ENCODE measurements at places on chromosomes 2 and 18. TPM values are rescaled to one million over a fixed set of nuclear protein-coding genes. Genes with fewer than 3 reads are reported as not detected.

AQP12A gene
- 1.8 TPM for polyA plus RNA-seq

ABCG5 gene
- not detected for polyA plus RNA-seq

RAPGEF4 gene
- polyA plus RNA-seq = 0.52 TPM

DNA sequence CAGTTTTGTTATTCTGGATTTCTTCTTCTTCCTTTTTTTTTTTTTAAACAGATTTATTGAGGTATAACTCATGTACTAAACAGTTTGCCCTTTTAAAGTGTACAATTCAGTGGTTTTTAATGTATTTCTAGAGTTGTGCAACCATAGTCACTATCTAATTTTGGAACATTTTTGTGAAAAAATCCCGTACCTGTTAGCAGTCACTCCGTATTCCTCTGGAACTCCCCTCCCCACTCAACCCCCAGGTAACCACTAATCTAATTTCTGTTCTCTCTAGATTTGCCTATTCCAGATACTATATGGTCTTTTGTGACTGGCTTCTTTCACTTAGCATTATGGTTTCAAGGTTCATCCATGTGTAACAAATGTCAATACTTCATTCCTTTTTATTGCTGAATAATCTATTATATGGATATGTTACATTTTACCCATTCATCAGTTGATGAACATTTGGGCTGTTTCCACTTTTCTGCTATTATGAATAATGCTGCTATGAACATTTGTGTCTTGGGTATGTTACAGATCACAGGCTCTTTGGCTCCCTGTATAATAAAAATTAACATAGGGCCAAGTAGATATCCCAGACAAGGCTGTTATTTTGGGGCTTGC lies 21.9 kb downstream of the EHBP1 start:
- H3K36me3 ChIP-seq = no peaks in the 10 kb centered on the region
- no peak overlapping the region for H3K4me3 ChIP-seq
- DNase-seq = no peak
- H3K27me3 ChIP-seq = no peaks in the 10 kb centered on the region
- no peaks in the 10 kb centered on the region for H3K4me1 ChIP-seq

DNA sequence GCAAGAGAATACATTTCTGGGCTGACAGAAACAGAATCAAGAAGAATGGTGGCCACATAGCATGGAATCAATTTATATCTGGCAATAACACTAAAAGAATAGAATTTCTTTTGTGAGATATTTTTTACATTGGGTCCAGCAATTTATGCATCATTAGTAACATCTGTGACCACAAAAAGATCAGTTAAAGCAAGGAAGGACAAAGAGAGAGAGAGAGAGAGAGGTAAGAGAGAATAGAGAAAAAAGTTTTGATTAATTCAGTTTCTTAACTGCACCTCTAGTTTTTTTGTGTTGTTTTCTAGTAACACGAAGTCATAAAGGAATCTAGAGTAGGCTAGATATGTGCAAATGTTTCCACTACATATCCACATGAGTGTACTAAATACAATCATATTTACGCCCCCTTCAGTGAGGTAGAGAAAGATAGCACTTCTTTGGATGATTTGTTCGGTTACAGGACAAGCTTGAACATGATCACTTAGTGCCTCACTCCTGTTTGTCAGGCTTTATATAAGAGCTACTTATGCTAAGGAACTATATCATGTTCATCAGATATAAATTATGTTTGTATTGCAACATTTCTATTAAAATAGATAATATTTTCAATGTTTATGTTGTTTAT lies 247.4 kb upstream of the COL3A1 start:
- no peak overlapping the region for H3K27ac ChIP-seq
- no peaks in the 10 kb centered on the region for H3K36me3 ChIP-seq
- no peaks in the 10 kb centered on the region for H3K27me3 ChIP-seq

DNA sequence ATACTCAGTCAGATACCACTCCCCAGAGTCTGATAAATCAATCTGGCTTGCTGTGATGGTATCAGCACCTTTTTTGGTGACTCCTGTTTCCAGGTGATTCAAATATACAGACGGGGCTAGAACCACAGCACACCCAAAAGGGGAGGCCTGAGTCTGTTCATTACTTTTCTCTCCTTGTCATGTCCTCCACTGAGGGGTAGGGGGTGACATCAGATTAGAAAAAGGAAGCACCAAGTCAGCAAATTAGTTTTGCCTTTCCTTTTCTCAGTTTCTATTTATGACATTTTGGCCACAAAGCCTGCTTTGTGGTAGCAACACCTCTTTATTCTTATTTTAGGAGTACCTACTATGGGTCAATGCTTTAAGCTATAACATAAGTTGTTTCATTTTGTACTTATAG lies 127.4 kb downstream of the CCDC102B start:
- no peaks in the 10 kb centered on the region for H3K36me3 ChIP-seq
- H3K27me3 ChIP-seq = no peaks in the 10 kb centered on the region
- H3K4me1 ChIP-seq = no peaks in the 10 kb centered on the region
- H3K4me3 ChIP-seq = no peak overlapping the region

GRCh38 chr2:175516555-175516954 lies 335.0 kb upstream of the ATP5MC3 start:
- no peaks in the 10 kb centered on the region for H3K27me3 ChIP-seq
- no peak for DNase-seq
- H3K4me1 ChIP-seq = no peaks in the 10 kb centered on the region
- H3K27ac ChIP-seq = no peak overlapping the region

DNA sequence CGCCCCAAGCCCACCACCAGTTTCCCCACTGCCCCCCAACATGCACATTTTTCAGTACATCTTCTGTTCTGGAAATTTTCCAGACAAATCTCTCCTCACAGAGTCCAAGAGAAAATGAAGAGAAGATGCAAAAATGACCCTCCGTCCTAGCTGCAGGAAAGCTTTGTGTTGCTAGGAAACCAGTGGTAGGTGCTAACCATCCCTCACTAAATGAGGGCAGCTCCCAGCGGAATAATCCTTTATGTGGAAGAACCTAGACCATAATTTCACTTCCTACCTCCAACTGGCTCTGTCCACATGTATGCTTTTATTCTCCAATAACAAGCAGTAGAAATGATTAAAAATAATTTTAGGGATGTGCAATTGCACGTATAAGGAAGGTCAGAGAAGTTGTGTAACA lies 311.9 kb upstream of the EPHA4 start:
- H3K36me3 ChIP-seq = no peaks in the 10 kb centered on the region
- DNase-seq = no peak
- H3K27ac ChIP-seq = no peak overlapping the region
- no peaks in the 10 kb centered on the region for H3K4me1 ChIP-seq
- no peak overlapping the region for H3K4me3 ChIP-seq

DNA sequence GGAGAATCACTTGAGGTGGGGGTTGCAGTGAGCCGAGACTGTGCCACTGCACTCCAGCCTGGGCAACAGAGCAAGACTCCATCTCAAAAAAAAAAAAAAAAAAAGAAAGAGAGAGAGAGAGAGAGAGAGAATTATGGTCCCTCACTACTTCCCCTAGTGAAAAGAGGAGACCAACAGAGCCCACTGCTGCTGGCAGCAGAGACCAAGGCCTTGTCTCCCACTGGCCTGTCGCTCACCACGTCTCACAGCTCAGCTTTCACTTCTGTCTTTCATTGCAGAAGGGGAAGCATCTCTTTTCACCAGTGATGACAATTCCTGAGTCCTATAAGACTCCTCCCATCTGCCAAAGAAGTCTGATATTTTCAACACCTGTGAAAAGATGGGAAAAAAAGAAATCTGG lies 81.3 kb downstream of the CLHC1 start:
- DNase-seq = peak; percentile 85
- H3K4me1 ChIP-seq = peaks cover 53% of the 10 kb centered on the region
- no peaks in the 10 kb centered on the region for H3K27me3 ChIP-seq
- no peaks in the 10 kb centered on the region for H3K36me3 ChIP-seq

- no peaks in the 10 kb centered on the region for H3K36me3 ChIP-seq
- no peak for DNase-seq
- no peak overlapping the region for H3K27ac ChIP-seq
- H3K4me1 ChIP-seq = no peaks in the 10 kb centered on the region
- H3K4me3 ChIP-seq = no peak overlapping the region
These were observed 940.2 kb upstream of the ZEB2 start for GRCh38 chr2:145460112-145460511.

- no peaks in the 10 kb centered on the region for H3K4me1 ChIP-seq
- DNase-seq = no peak
- H3K4me3 ChIP-seq = no peak overlapping the region
- H3K36me3 ChIP-seq = no peaks in the 10 kb centered on the region
- no peaks in the 10 kb centered on the region for H3K27me3 ChIP-seq
- H3K27ac ChIP-seq = no peak overlapping the region
These were observed 1178.2 kb upstream of the NRXN1 start for GRCh38 chr2:52210161-52210560.

DNA sequence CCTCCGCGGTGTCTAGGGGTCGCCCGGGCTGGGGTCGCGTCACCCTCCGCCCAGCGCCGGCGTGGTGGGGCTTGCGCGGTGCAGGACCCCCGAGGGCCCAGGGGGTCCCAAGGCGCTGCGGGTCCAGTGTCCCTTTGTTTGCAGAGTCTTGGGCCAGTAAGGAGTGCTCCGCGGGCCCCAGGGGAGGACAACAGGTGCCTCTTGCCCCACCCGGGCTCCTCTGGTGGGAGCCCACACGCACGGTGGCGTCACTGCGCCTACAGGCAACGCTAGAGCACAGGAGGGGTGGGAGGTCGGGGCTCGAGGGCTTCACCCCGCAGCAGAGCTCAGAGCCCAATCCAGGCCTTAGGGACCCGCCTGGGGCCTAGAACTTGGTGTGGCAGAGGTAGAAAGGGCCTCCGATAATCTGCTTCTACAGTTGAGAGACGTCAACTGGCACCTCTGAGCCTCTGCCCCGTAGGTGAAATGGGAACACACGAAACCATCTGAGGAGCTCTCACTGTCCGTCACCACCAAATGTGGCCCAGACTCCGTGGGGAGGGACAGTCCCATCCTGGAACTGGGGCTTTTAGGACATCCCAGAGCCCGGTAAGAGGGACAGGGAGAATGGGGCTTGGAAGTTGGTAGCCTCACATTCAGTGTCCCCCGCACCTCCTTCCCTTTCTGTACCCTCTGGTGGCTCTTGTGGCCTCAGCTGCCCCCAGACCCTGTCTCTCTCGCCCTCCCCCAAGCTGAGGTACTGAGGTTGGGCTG lies 1.4 kb downstream of the ARID5A start:
- peaks cover 78% of the 10 kb centered on the region for H3K4me1 ChIP-seq
- peak; percentile 92 for DNase-seq
- H3K27ac ChIP-seq = peak overlapping the region; percentile 95
- H3K27me3 ChIP-seq = no peaks in the 10 kb centered on the region
- H3K4me3 ChIP-seq = peak overlapping the region; percentile 85

DNA sequence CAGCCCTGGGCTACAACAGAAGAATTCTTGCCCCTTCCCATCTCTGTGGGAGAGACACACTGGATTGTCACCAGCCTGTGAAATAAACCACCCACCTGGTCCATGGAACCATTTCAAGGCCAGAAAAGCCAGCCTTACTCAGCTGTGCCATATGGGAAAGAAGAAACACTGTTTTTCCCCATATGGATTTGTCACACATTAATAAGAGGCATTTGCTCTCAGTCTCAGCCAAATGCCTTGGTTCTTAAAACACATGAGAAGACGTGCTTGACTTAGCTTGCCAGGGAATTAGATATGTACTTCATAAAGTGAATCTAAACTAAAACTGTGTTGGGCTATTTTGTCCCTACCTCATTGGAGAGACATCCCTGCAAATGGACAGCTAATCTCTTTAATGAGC lies 308.6 kb upstream of the TNP1 start:
- no peak overlapping the region for H3K4me3 ChIP-seq
- no peaks in the 10 kb centered on the region for H3K36me3 ChIP-seq
- H3K27ac ChIP-seq = no peak overlapping the region
- no peak for DNase-seq
- H3K27me3 ChIP-seq = no peaks in the 10 kb centered on the region
- H3K4me1 ChIP-seq = no peaks in the 10 kb centered on the region

DNA sequence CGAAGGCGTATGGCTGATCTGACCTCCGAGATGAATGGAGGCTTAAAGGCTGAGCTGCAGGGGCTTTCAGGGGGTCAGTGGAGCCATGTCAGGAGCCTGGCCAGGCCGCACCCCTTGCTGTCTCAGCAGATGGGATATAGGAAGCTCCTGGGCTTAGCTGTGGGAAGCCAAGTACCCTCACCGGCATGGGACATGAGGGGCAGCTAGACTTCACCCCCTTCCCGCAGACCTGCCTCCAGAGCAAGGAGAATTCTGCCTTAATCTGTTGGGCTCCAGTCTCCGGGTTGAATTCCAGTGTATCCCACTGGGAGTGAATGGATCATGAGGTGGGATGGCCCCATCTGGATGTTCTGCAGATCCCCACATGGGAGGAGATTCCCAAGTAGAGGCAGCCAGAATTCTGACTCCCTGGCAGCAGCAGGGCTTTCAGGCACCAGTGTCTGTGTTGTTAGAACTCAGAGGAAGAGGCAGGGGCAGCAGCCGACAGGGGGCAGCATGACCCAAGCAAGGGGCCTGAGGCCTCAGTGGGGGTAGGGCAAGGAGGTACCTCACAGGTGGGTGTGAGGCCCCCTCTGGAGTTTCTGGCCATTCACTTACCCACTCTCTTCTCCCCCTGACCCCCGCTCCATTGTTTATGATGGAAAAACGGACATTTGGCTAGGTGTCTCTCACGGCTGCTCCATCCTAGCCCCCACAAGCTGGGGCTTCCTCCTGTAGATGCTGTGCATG lies 19.1 kb downstream of the CAPG start:
- DNase-seq = peak; percentile 91
- H3K27me3 ChIP-seq = no peaks in the 10 kb centered on the region
- H3K36me3 ChIP-seq = peaks cover 89% of the 10 kb centered on the region
- H3K4me1 ChIP-seq = peaks cover 26% of the 10 kb centered on the region
- H3K4me3 ChIP-seq = no peak overlapping the region

DNA sequence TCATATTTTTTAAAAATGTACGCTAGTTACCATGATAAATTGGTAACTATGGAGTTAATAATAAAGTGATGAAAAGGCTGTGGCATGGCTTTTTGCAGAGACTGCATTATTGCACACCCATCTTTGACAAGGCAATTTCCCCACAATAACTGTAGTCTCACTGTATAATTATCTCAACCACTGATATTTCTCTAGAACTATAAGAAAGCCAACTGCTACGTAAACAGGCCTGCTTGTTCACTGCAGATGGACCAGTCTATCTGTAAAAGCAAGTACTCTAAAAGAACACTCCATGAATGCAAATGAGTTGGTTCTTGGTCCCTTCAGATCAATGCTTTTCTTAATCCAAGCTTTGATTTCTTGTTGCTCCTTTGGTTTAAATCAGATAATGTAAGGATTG lies 218.7 kb downstream of the RBM43 start:
- no peak overlapping the region for H3K4me3 ChIP-seq
- H3K4me1 ChIP-seq = no peaks in the 10 kb centered on the region
- no peaks in the 10 kb centered on the region for H3K27me3 ChIP-seq
- DNase-seq = no peak
- no peaks in the 10 kb centered on the region for H3K36me3 ChIP-seq

All from spleen (tissue), 13 donors.